Ovary (tissue), 10 donors: ENCODE measurements at places on chromosomes 1 and 21. TPM values are rescaled to one million over a fixed set of nuclear protein-coding genes. Genes with fewer than 3 reads are reported as not detected.

- DNase-seq: no peak
Measured at GRCh38 chr1:109623601-109624161, 4.0 kb downstream of the AMPD2 start.

DNA sequence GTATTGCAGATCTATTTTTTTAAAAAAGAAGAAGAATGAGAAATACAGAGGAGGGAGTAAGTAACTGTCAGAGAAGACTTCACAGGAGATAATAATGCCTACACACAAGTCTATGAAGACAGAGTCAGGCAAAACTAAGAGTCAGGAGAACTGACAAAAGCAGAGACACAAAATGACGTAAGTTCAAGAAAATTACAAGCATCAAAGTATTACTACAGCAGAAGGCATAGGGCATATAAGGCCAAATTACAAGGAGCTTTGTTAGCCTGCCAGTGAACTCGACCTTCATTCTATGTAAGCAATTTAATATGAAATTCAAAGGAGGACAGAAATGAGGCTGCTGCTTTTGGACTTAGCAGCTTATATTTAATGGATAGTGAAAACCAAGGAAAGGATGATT is 23.7 kb downstream of the FAF1 start:
- no peak for DNase-seq

- DNase-seq: no peak
Measured at GRCh38 chr21:41037212-41037611, 130.7 kb upstream of the BACE2 start.

DNA sequence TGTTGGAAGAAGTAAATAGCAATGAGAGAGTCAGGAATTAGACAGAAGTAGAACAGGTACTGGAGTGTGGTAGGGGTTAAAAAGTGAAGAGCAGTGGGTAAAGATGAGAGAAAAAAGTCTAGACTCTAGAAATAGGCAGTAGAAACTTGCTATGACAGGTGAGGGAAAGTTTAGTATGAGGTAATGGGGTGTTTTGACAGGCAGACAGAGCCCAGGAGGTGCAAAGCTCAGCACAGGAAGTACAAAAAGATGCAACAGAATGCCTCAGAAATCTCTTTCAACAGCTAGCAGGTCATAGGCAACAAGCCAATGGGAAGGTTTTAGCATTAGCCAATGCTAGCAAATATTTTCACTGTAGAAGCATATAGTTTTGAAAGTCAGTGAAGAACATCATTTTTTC is 319.1 kb upstream of the SGIP1 start:
- DNase-seq: no peak

DNA sequence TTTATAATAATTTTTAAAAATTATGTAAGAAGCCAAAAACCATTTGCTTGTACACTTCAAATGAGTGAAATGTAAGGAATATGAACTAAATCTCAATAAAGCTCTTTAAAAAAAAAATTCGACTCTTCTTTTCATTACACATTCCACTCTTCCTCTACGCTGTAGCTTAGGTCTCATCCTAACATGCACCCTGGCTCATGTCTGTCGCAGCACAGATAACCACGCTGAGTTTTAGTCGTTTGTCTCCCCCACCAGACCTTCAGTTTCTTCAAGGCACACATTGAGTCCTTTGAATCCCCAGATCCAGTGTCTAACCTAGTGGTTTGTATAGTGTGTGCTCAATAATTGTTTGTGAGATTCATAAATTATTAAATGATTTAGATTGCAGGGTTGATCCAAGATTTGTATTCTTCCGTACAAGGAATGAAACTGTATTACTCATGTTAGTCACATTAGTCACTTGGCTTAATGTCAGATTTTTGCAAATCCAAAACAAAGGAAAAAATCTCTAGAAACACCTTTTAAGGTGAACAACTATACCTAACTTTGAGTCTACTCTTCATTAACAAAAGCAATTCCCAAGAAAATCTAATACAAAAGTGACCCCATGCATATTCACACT is 57.3 kb downstream of the SLC25A24 start:
- DNase-seq: no peak

- peak; percentile 86 for DNase-seq
Measured at GRCh38 chr1:109546311-109547109, 1.9 kb upstream of the GNAI3 start.

- DNase-seq: no peak
Measured at GRCh38 chr21:42646076-42646825, 7.2 kb upstream of the PDE9A start.

GRCh38 chr1:43890815-43891214 is 42.8 kb upstream of the ARTN start:
- no peak for DNase-seq

DNA sequence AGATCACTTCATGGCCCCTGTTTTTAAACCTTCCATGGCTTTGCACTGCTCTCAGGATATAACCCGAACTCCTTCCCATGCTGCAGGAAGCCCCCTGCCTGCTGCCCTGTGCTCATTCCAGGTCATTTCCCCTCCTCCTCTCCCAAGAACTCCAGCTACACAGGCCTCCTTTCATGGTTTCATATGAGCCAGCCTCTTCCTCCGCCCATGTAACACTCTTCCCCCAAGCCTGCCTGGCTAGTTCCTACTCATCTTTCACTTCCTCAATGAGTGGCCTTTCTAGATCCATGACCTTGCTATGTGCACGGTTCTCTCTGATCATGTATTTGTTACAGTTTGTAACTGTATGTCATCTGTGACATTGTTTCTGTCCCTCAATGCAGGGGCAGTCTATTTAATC is 3.1 kb upstream of the NCF2 start:
- no peak for DNase-seq

DNA sequence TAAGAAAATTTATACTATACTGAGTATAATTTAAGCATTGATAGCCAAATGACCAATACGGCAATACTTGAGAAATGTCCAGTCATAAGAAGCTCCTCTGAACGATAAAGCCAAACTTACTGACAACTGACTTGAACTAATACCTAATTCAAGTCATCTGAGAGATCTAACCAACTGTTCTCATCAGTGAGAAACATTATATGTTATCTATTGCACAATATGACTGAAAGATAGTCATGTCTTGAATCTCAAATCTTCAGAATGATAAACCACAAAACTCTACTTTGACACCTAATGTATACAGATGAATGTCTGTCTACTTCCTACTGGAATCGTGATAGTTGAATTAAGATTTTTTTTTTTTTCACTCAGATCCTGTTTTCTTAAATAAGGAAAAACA is 39.0 kb downstream of the APP start:
- no peak for DNase-seq

- no peak for DNase-seq
Measured at GRCh38 chr1:168091063-168091462, 45.7 kb downstream of the GPR161 start.

AIM2 gene
- not detected for total RNA-seq
